ENCODE measurements at places on chromosomes 11 and 22. TPM values are rescaled to one million over a fixed set of nuclear protein-coding genes. Genes with fewer than 3 reads are reported as not detected.

- peak; percentile 73 for DNase-seq
These were observed 80.8 kb downstream of the ME3 start for GRCh38 chr11:86591631-86592030.

DNA sequence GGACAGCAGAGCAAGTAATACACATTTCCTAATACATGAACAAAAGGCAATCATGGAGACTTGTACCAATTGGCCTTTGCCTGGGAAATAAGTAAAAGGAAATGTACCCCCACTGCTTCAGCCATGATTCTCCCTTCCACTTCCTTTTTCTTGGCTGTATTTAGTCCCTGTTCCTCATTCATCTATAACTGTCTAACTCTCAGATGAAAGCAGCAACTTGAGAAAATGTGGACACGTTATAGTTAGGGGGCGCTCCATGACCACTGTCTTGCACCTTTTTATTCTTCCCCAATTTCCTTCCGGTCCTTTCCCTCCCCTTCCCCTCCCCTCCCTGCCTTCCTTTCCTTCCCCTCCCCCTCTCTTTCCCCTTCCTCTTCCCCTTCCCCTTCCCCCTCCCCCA lies 61.3 kb upstream of the BARX2 start:
- no peak for DNase-seq

GRCh38 chr11:9905960-9906791 lies 242.3 kb downstream of the SWAP70 start:
- peak; percentile 55 for DNase-seq

GRCh38 chr11:112321501-112322172 lies 61.0 kb upstream of the PLET1 start:
- DNase-seq = peak; percentile 74

DNA sequence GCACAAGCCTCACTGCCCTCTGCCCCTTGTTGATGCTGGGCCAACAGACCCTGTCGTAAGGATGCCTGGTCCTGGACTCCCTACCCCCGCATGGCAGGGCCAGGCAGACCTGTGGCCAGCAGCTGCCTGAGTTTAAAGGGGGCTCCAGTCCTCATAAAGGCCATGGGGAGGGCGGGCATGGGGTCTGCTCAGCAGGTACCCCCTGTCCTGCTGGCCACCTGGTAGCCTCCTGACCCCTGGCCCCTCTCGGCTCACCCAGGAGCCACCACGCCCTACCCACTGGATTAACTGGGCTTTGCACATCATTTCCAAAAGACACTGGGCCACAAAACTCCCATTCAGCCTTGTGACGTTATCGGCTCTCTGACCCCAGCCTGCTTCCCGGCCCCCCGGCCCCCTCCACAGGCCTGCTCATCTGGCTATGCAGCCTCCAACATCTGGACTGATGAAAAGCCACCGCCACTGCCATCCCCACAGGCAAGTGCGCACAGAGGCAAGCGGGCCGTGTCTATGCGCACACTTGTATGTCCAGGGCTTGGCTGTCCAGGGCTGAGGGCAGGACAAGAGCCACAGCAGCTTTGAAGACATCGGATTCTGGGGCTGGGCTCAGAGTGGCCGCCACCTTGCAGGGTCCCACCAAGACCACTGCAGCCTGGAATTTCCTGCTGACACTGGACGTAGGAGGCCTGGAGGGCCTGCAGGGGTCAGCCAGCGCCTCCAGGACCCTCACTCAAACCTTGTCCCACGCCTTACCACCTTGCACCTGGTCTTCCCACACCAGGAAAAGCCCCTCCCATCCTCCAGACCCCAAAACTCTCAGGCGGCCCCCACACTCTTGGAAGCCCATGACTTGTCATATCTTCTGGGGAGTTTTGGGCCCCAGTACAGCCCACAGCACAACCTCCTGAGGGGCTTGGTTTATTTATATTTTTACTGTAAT lies 48.7 kb downstream of the IGF2 start:
- DNase-seq = no peak

GRCh38 chr22:45645526-45646414 lies 25.9 kb upstream of the ATXN10 start:
- peak; percentile 51 for DNase-seq

The APOL3 gene
- 218 TPM for total RNA-seq

GRCh38 chr11:66860449-66860831 lies 3.6 kb downstream of the LRFN4 start:
- DNase-seq = no peak

GRCh38 chr11:100800202-100800601 lies 113.1 kb downstream of the ARHGAP42 start:
- no peak for DNase-seq

DNA sequence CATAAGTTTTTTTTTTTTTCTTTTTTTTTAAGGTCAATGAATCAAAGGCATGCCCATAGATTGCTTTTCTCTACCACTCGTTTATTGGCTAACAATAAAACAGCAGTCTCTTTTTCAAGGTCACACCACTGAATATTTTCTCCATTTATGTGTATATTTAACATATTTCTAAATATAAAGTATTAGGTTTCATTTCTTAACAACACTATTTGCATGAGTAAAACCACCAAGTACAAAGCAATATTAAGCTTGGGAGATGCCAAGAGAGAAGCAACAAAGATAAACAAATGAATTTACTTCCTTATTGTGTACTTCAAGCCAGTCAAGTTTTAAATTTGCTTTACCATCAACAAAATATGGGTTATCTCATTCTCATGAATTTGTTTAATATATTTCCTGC lies 708.9 kb upstream of the CCDC179 start:
- DNase-seq = no peak

DNA sequence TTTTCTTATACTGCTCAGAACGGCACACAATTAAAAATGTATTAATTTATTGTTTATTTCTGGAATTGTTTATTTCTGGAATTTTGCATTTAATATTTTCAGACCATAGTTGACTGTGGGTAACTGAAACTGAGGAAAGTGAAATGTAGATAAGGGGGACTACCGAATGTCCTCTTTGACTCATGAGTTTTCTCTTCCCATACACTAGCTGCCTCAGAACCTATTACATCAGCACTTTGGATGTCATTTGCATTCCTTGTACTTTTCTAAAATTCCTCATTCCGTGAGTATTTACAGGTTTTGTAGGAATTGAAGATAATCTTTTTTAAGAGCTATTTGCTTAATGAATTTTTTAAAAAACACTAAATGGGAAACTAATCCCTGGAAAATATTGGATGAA lies 29.8 kb downstream of the ZC3H12C start:
- no peak for DNase-seq

DNA sequence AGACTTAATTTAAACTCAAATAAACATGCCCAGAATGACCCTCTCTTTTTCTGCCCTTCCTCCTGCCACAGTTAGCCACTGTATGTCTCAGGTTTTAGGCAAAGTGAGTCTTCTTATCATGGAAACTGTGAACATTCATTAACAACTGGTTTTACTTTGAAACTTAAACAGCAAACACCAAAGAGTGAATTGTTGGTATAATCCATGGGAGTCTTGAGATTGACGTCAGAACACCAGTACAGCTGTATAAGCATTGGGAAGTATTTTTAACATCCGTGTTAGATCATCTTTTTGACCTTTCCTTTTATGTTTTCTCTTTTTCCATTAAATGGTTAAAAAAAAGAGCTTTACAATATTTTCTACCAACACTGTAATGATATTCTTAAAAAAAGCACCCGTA lies 38.9 kb downstream of the ARHGEF12 start:
- no peak for DNase-seq

DNA sequence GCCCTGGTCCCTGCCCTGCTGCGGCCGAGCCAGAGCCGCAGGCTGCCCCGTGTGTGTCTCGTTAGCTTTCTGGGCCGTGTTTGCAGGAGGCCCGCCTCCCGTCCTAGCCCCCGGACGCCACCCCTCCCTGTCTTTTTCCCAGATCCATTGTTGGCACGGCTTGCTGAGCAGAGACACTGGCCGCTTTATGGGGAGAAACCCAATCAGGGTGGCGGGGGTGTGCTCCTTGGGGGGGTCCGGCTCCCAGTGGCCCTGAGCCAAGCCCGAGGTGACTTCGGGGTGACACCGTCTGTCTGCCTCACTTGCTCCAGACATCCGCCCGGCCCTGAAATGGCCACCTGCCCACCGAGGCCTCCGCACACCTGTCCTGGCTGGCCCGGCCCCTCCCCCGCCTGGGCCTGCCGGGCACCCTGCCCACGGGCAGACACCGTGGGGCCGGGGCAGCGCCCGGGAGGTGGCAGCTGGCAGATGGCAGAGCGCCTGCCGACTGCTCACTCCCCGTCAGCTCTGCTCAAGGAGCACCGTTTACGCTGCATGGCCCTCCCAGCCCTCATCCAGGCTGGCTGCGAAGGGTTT lies 43.1 kb upstream of the PPARA start:
- DNase-seq = no peak

All from dermis microvascular lymphatic vessel endothelial cell (primary cell).